Activated naive CD4-positive, alpha-beta T cell treated with anti-CD3 and anti-CD28 coated beads, Interleukin-2, amount 50 U/mL, for 72 hours (primary cell): ENCODE measurements at places on chromosomes 6 and 20.

DNA sequence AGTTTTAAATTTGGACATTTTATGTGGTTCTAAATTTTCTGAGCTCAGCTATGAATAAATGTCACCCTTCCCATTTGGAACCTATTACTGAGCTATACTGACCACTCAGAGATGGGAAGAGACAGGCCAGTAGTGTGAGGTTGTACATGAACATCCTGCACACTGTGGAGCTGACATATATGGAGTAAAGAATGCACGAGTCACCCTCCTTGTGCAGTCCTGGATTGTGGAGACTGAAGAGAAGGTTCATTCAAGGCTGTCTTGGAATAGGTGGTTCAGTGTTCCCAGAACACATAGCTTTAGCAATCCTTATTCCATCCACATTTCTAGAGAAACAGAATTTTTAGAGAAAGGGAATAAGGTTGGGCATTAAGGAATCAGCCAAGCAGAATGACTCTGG lies 50.3 kb upstream of the OGFRL1 start:
- DNase-seq, result no peak

DNA sequence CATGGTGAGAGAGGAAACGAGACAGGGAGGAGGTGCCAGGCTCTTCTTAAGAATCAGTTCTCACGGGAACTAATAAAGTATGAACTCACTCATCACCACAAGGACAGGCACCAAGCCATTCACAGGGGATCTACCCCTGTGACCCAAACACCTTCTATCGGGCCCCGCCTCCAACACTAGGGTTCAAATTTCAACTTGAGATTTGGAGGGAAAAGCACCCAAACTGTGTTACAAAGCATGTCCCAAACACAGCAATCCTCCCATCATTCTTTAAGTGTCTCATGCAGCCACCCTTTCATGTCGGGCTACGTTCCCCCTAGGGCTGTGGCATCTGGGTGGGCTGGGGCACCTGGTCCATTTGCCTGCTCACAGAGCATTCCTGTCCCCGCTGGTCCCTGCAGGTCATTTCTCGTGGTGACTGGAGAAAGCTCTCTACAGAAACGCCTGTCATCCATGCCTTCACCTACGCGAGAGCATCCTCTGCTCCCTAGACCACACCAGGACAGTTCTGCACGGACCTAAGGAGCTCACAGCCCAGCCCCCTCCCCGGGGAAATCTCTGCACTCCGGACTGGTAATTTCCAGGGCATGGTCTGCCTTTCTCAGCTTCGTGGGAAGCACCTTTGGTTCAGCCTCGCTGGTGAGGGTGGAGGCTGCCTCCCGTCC lies 79.6 kb downstream of the TTLL2 start:
- DNase-seq, result no peak

DNA sequence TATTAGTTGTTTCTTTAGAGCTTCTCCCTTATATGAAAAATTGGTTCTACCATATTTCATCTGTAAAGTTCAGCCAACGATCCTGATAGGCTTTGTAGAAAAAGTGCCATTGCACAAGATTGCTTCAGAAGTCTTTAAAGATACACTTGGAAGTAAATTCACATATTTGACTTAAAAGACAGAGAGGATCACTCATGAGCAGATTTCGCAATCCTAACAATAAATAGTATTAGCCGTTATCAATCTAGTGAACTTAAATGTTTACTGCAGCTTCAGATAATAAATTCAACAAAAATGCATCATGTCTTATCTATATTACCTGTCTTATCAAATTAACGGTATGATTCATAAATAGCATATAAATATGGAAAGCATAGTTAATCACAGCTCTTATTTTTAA lies 8.7 kb upstream of the SLC17A4 start:
- no peak for DNase-seq

- no peak for DNase-seq
These were observed 222.2 kb downstream of the OGFRL1 start for GRCh38 chr6:71510856-71511255.

DNA sequence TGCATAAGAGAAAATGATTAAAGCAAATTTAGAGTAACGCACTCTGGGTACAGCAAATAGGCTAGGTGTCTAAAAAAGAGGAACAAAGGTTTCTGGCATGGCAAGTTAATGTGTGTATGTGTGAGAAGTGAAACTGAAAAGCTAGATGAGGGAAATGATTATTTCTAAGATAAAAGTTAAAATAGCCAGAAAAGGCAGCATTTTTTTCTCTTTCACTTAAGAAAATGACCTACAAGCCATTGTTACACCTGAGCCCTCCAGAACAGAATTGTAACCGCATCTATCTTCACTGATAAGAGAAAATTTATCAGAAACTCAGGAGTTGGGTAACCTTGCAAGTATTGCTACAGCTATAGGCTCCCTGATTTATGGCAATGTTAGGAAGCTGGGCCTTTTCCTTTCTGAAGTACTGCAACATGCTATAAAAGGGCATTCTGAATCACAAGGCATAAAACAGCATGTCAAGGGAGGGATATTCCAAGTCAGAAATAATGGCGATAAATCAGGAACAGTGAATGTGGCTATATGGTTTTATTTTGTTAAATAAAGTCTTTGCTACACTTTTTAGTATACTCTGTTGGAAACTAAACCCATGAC lies 395.3 kb downstream of the TBC1D32 start:
- DNase-seq, result no peak

GRCh38 chr6:137808191-137808590 lies 58.9 kb upstream of the TNFAIP3 start:
- no peak for DNase-seq
